Esophagus muscularis mucosa (tissue), 4 donors: ENCODE measurements at places on chromosomes 2 and 18.

DNA sequence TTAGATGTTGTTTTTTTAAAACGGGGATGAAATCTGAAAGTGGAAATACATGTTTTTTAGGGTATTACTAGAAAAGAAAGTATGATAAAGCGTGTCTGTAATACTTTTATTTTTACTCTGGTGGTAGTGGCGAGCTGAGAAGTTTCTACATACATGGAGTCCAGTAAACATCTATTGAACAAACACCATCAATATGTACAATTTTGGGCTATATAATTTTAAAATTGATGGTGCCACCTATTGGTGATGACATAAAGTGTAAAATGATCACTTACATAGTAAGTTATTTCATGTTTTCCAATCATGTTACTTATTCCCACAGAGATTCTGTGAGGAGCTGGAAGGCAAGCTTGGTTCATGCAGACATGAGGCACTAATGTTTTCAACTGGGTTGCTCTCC lies 31.5 kb upstream of the NFE2L2 start:
- no peaks in the 10 kb centered on the region for H3K27me3 ChIP-seq
- H3K4me1 ChIP-seq = peaks cover 15% of the 10 kb centered on the region
- no peak overlapping the region for H3K4me3 ChIP-seq
- no peak for DNase-seq

DNA sequence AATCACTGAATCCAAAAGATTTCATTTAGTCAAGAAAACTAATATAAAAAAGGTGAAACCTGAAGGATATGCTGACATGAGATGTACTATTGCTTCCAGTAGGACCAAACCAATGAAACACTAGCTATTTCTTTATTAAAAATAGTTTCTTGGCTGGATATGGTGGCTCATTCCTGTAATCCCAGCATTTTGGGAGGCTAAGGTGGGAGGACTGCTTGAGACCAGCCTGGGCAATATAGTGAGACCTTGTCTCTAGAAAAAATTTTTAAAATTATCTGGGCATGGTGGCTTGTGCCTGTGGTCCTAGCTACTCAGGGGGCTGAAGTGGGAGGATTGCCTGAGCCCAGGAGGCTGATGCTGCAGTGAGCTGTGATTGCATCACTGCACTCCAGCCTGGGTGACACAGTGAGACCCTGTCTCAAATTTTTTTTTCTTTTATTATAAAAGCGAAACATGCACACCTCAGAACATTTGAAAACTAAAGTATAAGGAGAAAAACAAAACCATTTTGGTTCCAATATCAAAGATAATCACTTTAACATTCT lies 266.2 kb downstream of the TGIF1 start:
- H3K36me3 ChIP-seq = no peaks in the 10 kb centered on the region
- H3K4me3 ChIP-seq = no peak overlapping the region
- no peaks in the 10 kb centered on the region for H3K4me1 ChIP-seq
- no peak overlapping the region for H3K27ac ChIP-seq

DNA sequence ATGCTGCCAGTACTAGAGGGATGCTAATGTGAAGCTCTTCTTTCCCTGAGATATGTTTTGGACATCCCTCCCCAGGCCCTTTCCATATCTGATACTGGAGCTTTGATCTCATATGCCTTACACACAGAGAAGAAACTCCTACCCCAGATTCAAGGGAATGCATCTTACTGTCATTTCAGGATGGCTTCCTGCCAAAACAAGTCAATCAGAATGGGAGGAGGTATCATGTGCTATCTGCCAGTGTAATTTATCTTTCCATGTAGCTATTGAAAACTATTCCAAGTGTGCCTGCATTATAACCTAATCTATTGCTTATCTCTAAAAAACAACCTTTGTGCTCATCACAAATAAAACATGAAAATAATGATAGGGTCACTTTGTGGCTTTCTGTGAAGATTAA lies 269.9 kb upstream of the SETBP1 start:
- no peak overlapping the region for H3K27ac ChIP-seq
- no peak overlapping the region for H3K4me3 ChIP-seq
- H3K27me3 ChIP-seq = no peaks in the 10 kb centered on the region
- H3K36me3 ChIP-seq = no peaks in the 10 kb centered on the region
- peaks cover 11% of the 10 kb centered on the region for H3K4me1 ChIP-seq

- H3K36me3 ChIP-seq = no peaks in the 10 kb centered on the region
- no peaks in the 10 kb centered on the region for H3K4me1 ChIP-seq
- DNase-seq = no peak
Measured at GRCh38 chr18:4444306-4444705, 10.8 kb downstream of the DLGAP1 start.

DNA sequence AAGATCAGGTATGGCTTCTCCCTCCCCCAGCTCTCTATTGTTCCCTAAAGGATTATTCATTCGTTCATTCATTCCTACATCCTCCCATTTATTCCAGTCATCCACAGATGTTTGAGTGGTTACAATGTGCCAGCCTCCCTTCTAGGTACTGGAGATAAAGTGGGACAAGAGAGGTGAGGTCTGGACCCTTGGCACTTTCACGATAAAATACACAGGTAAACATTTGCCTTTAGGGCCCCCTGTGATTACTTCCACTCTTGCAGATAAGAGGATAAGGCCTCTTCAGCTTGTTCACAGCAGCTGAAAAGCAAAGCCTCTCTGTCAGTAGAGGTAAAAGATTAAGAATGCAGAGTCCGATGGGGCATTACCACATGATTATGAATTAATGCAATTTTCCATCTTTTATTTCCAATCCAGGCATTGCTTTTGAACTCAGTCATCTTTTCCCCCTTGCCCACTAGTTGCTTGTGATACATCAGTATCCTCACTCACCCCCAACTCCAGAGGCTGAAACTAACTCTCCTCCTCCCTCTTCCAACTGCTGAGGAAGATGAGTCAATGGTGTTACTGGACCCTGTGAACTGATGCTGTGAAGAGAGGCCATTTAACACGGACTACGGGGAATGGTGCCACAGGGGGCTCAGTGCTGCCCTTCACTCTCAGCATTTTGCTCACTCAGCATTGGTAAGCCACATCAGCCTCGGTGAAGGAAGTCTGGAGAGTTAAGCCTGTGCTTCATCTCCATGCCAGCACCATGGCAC lies 1.1 kb upstream of the DPP4 start:
- H3K36me3 ChIP-seq = no peaks in the 10 kb centered on the region
- no peak for DNase-seq
- peaks cover 17% of the 10 kb centered on the region for H3K4me1 ChIP-seq
- H3K4me3 ChIP-seq = no peak overlapping the region
- no peaks in the 10 kb centered on the region for H3K27me3 ChIP-seq
- no peak overlapping the region for H3K27ac ChIP-seq

DNA sequence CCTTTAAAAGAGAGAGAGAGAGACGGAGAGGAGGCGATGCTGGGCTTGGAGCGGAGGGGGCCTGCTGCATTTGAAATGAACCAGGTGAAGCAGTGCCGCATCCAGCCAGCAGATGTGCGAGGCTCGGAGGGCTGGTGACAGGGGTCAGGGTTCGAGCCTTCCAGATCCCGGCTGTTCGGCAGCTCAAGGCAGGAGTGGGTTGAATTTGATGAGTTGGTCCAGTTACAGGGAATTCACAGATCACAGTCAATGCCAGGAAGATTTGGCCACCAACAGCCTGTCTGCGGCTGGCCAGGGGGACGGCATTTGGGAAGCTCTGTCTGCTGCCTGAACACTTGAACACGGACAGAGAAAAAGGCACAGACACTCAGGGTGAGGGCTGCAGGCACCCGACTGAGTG lies 48.6 kb downstream of the PTGR3 start:
- H3K36me3 ChIP-seq = no peaks in the 10 kb centered on the region
- H3K4me1 ChIP-seq = peaks cover 17% of the 10 kb centered on the region
- peak overlapping the region; percentile 25 for H3K4me3 ChIP-seq

GRCh38 chr2:217958884-217959225 lies 43.9 kb downstream of the TNS1 start:
- peaks cover 74% of the 10 kb centered on the region for H3K4me1 ChIP-seq
- peak overlapping the region; percentile 98 for H3K27ac ChIP-seq
- H3K27me3 ChIP-seq = no peaks in the 10 kb centered on the region
- H3K36me3 ChIP-seq = no peaks in the 10 kb centered on the region
- DNase-seq = no peak
- H3K4me3 ChIP-seq = no peak overlapping the region

GRCh38 chr18:3086871-3087270 lies 73.9 kb upstream of the LPIN2 start:
- H3K36me3 ChIP-seq = peaks cover 30% of the 10 kb centered on the region
- H3K4me1 ChIP-seq = no peaks in the 10 kb centered on the region
- H3K4me3 ChIP-seq = no peak overlapping the region

GRCh38 chr18:48552130-48552529 lies 13.3 kb downstream of the CTIF start:
- H3K4me1 ChIP-seq = peaks cover 63% of the 10 kb centered on the region
- H3K27me3 ChIP-seq = no peaks in the 10 kb centered on the region
- H3K36me3 ChIP-seq = no peaks in the 10 kb centered on the region
- no peak overlapping the region for H3K27ac ChIP-seq
- DNase-seq = no peak

GRCh38 chr2:191910518-191910917 lies 63.6 kb upstream of the CAVIN2 start:
- H3K4me3 ChIP-seq = no peak overlapping the region
- H3K36me3 ChIP-seq = no peaks in the 10 kb centered on the region
- H3K27me3 ChIP-seq = no peaks in the 10 kb centered on the region
- H3K4me1 ChIP-seq = peaks cover 8% of the 10 kb centered on the region
- no peak for DNase-seq

DNA sequence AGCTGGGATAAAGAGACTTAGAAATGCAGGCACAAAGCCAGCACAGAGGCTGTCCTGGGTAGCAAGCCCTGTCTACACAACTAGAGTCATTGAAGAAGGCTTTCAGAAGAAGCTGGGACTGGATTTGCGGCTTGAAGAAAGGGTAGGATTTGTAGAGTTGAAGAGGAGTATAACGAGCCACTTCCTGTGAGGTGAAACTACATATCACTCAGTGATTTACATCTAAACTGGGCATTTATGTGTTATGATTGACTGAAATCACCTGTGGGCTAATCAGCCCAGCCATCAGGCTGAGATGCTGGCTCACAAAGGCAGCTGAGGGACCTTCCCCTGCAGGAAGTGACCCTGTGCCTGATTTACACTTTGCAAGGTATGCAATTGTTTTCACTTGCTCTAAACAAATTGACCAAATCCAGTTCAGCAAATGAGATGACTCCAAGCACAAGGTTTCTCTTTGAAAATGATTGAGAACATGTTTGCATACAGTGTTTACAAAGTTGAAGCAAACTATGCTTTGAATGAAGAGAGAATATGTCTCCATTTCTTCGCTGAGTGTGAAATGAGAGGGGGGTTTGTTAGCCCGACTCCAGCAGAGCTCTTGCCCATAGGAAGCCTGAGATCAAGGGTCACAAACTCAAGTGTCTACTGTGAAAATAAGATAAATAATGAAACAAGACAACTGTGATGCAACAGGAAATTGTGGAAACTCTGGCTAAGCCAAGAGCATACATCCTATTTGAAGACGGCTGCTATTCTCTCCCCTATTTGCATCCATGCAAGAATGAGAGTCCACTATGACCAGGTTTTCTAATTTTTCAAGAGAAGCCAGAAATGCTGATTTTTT lies 69.3 kb upstream of the HK2 start:
- no peaks in the 10 kb centered on the region for H3K36me3 ChIP-seq
- no peak overlapping the region for H3K4me3 ChIP-seq
- no peaks in the 10 kb centered on the region for H3K27me3 ChIP-seq
- peaks cover 22% of the 10 kb centered on the region for H3K4me1 ChIP-seq
- DNase-seq = no peak

GRCh38 chr18:11310476-11311086 lies 161.2 kb upstream of the PIEZO2 start:
- no peaks in the 10 kb centered on the region for H3K36me3 ChIP-seq
- H3K27ac ChIP-seq = no peak overlapping the region
- DNase-seq = no peak
- no peaks in the 10 kb centered on the region for H3K4me1 ChIP-seq
- no peaks in the 10 kb centered on the region for H3K27me3 ChIP-seq

GRCh38 chr2:64115808-64116598 lies 28.2 kb downstream of the PELI1 start:
- peaks cover 29% of the 10 kb centered on the region for H3K4me1 ChIP-seq
- H3K36me3 ChIP-seq = no peaks in the 10 kb centered on the region
- no peaks in the 10 kb centered on the region for H3K27me3 ChIP-seq
- DNase-seq = no peak
- H3K4me3 ChIP-seq = no peak overlapping the region

GRCh38 chr2:45542013-45542412 lies 69.1 kb downstream of the SRBD1 start:
- no peak overlapping the region for H3K27ac ChIP-seq
- no peak overlapping the region for H3K4me3 ChIP-seq
- peaks cover 22% of the 10 kb centered on the region for H3K36me3 ChIP-seq
- no peaks in the 10 kb centered on the region for H3K27me3 ChIP-seq
- no peak for DNase-seq
- H3K4me1 ChIP-seq = no peaks in the 10 kb centered on the region

GRCh38 chr2:3042601-3043585 lies 334.7 kb downstream of the EIPR1 start:
- no peak for DNase-seq
- no peak overlapping the region for H3K27ac ChIP-seq
- H3K36me3 ChIP-seq = no peaks in the 10 kb centered on the region
- no peaks in the 10 kb centered on the region for H3K27me3 ChIP-seq
- H3K4me3 ChIP-seq = no peak overlapping the region

DNA sequence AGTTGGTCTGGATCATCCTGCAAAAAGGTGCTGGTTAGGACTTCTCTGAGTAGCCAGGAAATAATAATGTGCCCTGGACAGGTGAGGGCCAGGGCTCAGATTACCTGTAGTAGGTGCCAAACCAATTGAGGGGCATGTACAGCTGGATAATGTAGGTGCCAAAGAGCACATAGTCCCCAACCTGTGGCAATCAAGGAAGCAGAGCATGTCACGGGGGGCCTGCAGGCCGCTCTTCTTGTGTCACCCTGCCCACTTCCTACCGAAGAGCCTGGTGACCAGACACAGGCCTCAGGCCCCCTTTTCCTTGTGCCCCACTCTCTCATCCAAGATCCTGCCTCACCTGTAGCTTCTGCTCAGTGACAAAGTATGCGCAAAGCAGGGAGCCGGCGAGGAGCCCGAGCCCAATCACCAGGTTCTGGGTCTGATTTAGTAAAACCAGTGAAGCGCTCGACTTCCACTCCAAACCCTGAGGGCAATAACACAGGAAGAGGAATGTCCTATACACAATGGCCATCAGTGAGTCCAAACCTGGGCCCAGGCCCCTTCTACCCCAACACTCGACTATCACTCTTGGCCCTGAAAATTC lies 5.2 kb downstream of the ABCB6 start:
- no peak overlapping the region for H3K27ac ChIP-seq
- H3K27me3 ChIP-seq = no peaks in the 10 kb centered on the region
- no peak for DNase-seq

- H3K4me1 ChIP-seq = no peaks in the 10 kb centered on the region
- H3K36me3 ChIP-seq = no peaks in the 10 kb centered on the region
- no peak overlapping the region for H3K4me3 ChIP-seq
- no peak for DNase-seq
- no peak overlapping the region for H3K27ac ChIP-seq
Measured at GRCh38 chr2:72669121-72669520, 156.7 kb downstream of the EXOC6B start.

- H3K27me3 ChIP-seq = no peaks in the 10 kb centered on the region
- DNase-seq = no peak
- H3K36me3 ChIP-seq = peaks cover 65% of the 10 kb centered on the region
- no peaks in the 10 kb centered on the region for H3K4me1 ChIP-seq
- no peak overlapping the region for H3K27ac ChIP-seq
- no peak overlapping the region for H3K4me3 ChIP-seq
Measured at GRCh38 chr2:117828870-117829269, 14.4 kb downstream of the DDX18 start.
